ENCODE measurements at places on chromosomes 5 and 9.

- DNase-seq: no peak
Observed at GRCh38 chr5:79081779-79082178, 12.2 kb downstream of the BHMT2 start.

- no peak for DNase-seq
Observed at GRCh38 chr5:74636552-74636951, 4.0 kb downstream of the ENC1 start.

DNA sequence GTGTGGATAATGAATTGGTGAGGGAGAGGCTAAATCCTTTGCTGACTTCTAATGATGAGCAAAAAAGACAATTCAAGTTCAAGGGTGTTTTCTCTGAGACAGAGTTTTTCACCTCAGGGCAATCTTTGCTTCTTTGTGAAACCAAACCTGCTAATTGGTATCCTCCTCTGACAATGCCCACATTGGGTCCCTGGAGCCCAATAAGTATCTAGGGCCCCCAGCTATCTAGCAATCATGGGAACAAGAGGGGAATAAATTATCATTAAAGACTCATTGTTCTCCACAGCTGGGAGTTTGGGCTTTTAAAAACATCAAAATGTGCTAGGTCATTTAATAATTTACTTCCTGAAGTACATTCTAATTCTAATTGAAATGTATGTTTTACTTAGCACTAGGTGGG is 227.3 kb downstream of the TMEM167A start:
- no peak for DNase-seq

DNA sequence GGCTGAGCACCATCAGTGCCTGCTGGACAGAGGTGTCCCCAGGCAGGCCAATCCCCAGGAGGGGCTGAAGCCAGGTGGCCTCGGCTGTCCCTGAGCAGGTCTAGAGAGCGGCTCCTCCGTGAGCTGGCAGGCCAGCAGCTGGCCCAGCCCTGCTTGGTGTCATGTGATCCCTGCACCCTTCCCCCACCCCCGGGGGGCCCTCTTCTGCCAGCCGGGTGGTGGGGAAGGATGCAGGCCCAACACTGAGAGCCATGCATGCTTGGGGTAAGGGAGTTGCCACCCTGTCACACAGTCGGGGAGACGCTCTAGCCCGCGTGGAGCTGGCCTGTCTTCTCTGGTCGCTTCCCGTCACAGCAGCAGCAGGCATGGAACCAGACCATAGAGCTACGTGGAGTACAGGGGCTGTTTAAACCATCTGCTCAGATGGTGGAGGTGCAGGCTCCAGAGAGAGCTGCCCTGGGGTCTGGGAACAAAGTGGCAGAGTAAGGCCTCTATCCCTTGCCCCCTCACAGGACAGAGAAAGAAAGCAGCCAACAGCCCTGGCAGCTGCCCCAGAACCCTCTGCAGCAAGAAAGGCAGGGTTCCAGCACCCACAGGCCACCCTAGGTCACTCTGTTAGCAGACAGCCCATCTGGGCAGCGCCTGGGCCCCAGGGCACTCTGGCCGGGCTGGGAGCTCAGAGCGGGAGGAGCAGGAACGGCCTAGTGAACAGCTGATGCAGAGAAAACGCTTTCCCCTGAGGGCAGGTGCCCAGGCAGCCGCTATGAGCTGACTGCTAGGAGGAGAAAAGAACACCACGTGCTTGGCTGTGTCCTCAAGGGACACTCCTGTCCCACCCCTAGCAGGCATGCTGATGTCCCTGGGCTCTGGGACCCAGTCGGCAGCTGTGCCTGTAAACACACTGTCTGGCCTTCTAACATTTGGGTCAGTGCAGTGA is 6.8 kb downstream of the RALGDS start:
- no peak for DNase-seq

DNA sequence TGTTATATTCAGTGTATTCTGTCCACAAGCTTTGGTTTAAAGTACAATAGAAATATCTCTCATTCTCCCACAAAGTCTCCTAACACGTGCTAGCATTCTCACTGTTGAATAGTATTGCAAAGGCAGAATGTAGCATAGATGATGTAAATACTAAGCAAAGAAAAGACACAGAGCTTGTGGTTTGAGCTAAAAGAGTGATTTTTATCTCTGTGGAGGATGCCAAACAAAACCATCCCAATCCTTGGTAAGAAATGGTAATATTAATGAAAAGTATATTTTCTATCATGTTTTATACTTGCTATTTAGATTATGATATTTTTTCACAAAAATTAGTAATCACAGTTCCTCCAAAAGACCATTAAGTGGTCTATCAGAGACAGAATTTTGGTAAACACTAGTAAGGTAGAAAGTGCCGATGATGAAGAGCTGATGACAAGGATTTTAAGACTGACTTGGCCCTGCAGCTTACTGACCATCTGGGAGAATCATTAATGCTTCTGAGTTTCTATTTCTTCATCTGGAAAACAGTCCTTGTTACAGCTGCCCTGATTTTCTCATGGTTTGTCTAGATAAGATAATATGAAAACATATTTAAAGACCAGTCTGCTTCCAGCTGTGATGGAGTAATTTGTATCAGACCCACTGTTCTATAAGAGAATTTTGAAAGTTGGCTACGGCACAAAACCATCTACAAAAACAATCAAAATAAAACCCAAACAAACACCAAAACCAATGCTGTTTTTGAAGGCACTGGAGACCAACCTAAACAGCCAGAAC is 510.2 kb downstream of the SPATA31D1 start:
- DNase-seq: no peak

GRCh38 chr5:31285025-31285424 is 91.5 kb downstream of the CDH6 start:
- no peak for DNase-seq
